ENCODE measurements at places on chromosomes 2 and 18.

DNA sequence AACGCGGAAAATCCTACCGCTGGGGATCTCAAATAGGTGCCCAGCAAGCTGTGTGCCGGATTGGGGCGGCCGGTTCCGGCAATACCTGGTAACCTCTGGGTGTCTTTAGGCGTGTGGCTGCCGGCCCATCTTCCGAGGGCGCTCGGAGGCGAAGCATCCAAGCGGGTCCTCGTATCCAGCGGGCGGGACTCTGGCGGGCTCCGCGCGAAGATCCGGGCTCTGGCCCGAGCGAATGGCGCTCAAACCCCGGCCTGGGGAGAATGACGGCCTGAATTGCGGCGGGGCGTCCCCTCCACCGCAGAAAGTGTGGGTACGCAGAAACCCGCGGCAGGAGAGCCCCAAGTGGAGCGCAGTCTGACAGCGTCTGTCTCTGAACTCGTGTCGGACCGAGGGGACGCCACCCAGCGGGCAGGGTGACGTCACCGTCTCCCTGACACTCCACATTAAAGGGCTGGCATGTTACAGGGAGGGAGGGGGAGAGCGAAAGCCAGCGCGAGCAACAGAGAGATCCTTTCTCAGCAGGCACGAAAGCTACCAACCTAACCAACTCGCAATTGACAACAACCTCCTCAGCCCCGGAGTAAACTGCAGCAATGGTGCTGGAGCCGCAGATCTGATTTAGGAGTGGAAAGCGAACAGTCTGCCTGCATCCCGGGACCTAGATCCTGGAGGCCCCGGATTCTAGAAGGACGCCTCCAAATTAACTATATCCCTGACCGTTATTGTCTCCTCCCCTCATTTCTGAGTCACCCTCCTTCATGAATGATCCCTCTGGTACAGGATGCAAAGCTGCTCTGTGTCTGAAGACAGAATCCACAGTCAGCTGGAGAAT lies at the start of gene SKOR2:
Gene SKOR2, minus strand, starts transcription at position 372 of the 832 bp plus-strand sequence. CDS start 2,477 bp downstream, outside the sequence.
- DNase-seq = no peak

DNA sequence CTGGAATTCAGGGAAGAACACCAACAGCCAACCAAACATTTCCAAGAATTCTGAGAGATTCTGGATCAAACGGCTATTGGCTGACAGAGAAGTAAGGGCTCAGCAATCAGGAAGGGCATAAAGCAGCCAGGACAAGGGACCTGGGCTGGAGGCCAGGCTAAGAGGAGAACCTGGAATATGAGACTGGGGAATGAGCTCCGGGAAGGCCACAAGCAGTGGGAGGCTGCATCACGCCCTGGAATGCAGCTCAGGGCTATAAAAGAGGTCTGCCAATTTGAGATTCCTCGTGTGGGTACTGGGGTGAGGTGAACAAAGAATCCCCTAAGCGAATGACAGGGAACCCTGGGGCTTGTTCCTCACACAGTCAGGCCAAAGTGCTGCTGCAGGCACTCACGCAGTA lies 60.4 kb downstream of the ANO7 start:
- DNase-seq = no peak

- no peak for DNase-seq
Observed at GRCh38 chr2:26612522-26613240, 28.5 kb downstream of the CIB4 start.

DNA sequence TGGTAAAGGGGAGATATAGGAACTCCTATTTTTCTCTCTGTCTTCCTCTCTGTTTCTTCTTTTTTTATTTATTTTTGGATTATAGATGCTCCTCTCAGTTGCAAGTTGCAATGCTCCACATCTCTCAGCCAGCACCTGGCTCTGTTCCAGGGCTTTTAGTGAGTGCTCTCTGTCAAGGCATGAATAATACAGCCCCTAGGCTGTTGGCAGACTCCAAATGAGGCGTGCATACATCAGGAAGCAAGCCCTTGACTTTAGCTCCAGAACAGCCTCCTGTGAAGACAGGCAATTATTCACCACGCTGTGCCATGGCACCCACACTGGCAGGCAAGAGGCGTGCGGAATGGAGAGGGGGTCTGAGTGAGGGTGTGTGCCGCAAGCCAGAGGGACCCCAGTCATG lies 228.1 kb upstream of the PXDN start:
- DNase-seq = no peak

DNA sequence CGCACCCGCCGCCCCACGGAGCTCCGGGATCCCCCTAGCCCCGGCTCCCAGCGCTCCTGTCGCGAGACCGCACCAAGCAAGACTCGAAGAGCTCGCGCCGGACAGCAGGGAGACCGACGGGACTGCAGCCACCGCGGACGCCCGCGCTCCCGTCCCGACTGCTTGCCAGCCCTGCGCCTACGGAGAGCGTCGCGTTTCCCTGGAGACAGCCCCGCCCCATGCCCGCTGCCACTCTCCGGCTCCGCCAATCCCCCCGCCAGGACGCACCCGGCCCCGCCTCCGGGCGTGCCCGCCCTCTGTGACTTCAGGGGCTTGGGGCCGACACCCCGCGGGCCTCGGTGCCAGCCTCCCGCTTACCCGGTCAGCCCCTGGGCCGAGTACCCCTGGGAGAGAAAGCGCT lies at the start of gene ANKMY1:
Gene ANKMY1, minus strand, starts transcription at position 181 of the 400 bp plus-strand sequence. CDS start 653 bp downstream, outside the sequence.
- DNase-seq = no peak

DNA sequence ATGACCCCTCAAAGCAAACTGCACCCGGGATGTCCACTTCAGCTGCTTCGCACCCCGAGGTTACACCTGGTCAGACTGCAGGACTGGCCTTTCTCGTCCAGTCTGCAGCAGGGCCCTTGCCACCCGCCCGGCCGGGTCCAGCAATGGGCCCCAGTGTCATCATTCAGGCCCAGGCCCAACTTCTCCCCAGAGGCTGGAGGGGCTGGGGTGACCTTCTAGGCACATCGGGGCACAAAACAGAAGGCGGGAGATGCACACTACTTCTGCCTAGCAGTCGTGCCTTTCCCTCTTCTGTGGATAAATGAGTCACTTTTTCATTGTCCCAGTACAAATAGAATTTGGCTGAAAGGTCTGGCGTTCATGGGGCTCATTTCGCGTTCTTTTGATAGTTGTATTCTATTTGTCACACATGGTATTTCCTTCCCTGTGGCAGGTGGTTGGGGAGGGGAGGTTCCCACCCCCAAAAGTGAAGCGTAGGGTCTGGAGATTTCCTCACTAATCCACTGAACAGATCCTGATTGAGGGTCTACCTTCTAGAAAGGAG lies 56.9 kb upstream of the ID2 start:
- DNase-seq = no peak

GRCh38 chr2:53737091-53737490 lies 30.5 kb upstream of the CHAC2 start:
- no peak for DNase-seq

- DNase-seq = no peak
Observed at GRCh38 chr2:24820175-24820513, 26.9 kb downstream of the CENPO start.

GRCh38 chr2:120520929-120521912 lies 175.3 kb downstream of the INHBB start:
- DNase-seq = no peak

DNA sequence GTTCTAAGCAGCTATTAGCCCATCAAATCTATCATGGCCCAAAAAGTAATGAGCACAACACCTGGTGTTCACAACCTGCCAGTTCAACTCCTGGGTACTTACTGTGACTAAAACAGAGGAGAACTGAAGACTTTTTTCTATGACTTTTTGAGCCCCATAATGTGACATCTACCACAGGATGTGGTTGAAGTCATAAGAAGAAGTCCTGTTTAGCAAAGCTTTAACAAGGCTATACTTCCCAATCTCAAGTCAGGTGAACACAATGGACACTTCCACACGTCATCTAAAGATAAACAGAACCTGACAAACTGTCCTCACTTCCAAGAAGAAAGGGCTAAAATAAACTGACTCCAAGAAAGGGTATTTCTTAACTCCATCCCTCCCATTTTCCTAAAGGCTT lies 138.8 kb downstream of the ATAD2B start:
- no peak for DNase-seq

DNA sequence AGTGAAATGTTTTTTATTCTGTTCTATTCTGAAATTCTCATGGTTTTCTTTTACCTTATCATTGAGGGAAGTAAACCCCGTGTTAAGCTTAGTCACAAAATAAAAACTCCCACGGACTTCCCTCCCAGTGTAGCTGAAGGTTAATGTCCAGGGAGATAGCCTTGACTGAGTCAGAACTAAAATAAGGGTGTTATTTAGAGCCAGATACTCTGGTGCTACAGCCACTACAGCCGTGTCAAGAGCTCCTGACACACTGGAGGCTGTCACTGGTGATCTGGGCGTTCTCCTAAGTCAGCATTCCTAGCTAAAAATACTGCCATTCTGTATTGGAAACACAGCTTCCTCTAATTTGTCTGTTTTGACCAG lies 82.0 kb upstream of the RANBP2 start:
- no peak for DNase-seq

DNA sequence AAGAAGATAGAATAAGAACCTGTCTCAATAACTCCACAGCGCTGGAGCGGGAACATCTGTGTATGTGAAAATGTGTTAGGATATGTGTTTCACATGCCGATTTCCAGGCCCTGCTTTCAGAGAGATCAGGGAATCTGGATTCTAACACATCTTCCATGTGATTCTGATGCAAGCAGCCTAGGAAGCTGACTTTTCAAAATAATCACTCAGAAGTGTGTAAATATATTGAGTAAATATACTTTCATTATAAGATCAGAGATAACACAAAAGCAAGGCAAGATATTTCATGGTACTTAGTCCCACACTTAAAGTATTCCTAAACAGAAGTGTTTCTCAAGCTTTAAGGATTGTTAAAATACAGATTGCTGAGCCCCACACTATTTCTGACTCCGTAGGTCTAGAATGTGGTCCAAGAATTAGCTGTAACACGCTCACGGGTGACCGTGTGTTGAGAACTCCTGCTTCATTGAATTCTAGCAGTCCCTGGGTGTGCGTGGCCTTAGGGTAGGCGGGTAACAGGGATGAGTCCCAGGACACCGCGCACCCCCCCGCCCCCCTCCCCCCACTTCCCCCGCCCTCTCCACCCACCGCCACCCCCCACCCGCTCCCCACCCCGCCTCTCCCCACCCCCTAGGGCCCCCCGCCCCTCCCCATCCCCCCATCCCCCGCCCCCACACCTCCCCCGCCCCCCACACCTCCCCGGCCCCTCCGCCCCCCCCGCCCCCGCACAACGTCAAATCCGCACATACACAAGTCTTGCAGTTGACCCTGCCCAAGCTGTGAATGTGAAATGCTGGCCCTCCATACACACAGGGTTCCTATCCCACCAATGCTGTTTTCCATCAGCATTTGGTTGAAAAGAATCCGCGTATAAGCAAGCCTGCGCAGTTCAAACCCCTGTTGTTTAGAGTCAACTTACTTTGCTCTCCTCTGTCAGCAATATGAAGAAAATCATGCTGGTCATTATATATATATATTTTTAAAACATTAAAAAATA lies 94.2 kb upstream of the SLC39A10 start:
- no peak for DNase-seq

- DNase-seq = no peak
Observed at GRCh38 chr18:49486606-49486952, 455 bp downstream of the C18orf32 start.

- no peak for DNase-seq
Observed at GRCh38 chr2:49827366-49827765, 673.1 kb upstream of the FSHR start.

DNA sequence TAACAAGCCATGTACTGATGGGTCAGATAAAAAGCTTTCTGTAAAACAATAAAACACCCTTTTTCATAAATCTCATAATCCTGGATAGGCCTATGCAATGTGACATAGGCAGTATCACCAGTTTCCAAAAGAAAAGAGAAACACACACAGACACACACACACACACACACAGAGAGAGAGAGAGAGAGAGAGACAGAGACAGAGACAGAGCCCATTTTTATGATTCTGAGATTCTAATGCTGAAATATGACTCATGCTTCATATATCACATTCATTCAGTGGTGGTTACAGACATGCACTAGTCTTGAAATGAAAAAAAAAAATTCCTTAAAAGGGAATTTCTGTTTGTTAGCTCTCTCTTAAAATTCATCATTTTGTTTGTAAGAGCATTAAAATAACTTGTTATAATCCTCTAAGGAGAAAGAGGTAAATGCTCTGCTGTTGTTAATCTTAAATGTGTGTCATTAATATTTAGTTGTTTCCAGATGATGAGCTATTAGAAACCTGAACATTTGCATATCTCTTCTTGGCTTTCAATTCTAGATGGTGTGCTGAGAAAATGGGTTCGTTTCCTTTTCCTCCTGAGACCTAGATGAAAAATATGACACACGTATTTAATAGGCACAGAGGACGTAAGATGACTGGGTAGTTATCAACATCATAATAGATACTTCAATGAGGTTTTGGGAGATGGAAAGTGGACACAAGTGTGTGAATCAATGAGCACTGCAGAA lies 1598.7 kb upstream of the ACVR2A start:
- DNase-seq = no peak

- no peak for DNase-seq
Observed at GRCh38 chr2:65686928-65687521, 254.6 kb upstream of the SPRED2 start.

GRCh38 chr2:80086831-80087230 lies 217.7 kb downstream of the LRRTM1 start:
- DNase-seq = no peak

GRCh38 chr2:172440795-172441194 lies 13.4 kb downstream of the ITGA6 start:
- no peak for DNase-seq

GRCh38 chr2:207619764-207620203 lies 5.4 kb downstream of the METTL21A start:
- no peak for DNase-seq

DNA sequence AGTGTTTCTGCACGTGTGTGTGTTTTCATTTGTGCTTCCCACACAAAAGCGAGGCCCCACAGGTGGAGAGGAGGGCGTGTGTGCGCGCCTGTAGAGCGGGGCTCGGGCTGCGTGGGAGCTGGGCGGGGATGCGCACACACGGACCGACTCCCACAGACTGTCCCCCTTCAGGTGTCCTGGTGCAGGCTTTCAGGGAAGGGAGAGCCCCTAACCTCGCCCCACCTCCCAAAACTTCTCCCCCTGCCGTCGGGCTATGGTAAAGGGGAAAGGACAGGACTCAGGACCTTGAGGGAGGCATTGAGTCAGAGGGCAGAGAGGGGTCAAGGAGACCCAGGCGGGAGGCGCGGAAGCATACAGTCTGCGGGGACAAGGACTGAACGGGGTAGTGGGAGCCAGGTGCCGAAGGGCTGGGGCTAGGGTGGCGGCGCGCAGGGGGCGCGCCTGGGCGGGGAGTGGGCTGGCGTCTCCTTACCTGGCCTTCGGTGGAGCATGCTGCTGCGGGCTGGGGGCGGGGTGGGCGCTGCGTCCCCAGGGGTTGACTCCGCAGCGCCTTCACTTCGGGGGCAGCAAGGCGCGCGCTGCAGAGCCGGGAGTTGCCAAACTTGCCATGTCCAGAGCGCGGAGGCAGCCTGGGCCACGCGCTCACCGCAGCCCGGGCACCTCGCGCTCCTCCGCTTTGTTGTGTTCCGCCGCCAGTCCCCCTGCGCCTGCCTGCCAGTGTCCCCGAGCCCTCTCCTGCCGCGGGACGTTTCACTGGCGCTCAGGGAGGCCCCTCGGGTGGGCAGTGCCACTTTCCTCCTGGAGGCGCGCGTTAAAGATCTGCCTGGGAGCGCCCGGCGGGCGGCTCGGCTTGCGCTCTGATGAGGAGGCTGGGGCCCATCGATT lies 302.0 kb downstream of the NCKAP5 start:
- no peak for DNase-seq

Measured in activated CD8-positive, alpha-beta memory T cell treated with anti-CD3 and anti-CD28 coated beads for 1 hour (primary cell).